Renal cortical epithelial cell (primary cell): ENCODE measurements at places on chromosomes 13 and 19. TPM values are rescaled to one million over a fixed set of nuclear protein-coding genes. Genes with fewer than 3 reads are reported as not detected.

DNA sequence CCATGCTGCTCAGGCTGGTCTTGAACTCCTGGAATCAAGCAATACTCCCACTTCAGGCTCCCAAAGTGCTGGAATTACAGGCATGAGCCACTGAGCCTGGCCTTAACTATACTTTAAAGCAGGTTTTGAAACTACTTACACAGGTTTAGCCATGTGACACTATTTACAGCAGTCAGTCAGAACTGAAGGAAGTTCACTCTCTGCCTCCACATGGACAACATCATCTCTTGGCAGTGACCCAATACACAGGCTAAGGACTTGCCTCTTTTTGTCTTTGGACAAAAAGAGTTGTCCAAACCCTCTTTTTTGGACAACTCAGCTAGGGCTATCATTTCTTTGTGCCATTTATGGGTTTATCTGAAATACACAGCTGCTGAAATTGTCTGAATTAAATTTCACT lies 89.0 kb upstream of the CLDN10 start:
- DNase-seq, result peak; percentile 32

- DNase-seq, result no peak
These were observed 94.5 kb downstream of the LIG4 start for GRCh38 chr13:108120856-108121255.

- DNase-seq, result peak; percentile 7
These were observed 292.7 kb downstream of the SUCLA2 start for GRCh38 chr13:47708386-47708785.

DNA sequence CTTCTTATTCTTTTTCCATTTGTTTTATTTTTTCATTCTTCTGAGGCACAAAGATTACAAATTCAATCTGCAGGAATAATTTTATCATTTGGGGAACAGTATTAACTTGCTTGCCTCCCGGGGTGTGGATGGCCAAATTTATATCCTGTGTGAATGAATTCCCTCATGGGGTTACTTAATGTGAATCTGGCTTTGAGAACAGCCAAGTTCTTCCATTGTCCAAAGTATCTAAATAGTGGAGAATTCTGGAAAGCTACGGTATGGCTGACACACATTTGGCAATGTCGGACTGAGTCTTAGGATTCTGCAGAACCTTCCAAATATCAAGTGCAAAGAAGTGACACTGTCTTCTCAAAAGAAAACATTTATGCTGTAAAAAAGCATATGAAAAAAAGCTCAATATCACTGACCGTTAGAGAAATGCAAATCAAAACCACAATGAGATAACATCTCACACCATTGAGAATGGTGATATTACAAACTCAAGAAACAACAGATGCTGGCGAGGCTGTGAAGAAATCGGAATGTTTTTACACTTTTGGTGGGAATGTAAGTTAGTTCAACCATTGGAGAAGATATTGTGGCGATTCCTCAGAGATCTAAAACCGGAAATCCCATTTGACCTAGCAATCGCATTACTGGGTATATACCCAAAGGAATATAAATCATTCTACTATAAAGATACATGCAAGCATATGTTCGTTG lies 620.2 kb downstream of the EFNB2 start:
- no peak for DNase-seq

DNA sequence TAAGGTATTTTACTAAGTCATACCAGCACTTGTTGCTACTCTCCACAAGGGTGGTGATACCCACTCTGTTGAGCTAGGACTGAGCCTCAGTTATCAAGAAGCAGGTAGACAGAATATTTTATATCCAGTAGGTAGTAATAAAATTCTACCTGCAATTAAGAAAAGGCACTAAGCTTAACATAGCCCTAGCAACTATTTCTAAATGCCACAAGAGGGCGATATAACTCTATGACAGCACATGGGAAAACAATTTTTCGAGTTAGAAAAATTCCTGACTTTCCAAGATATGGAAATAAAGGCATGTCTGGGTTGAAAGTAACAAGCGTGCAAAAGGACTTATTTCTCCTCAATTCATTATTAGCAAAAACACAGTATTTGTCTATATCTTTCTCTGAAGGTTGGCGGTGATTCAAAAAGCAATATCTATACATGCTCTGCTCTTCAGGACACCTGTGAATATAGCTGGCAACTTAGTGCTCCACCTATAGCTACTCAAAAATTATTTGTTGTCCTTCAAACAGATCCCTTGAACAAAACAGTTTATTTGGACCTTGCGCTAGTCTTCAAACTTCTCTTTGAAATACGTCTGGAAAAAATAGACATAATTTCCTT lies 14.7 kb downstream of the CCDC169 start:
- DNase-seq, result peak; percentile 60

DNA sequence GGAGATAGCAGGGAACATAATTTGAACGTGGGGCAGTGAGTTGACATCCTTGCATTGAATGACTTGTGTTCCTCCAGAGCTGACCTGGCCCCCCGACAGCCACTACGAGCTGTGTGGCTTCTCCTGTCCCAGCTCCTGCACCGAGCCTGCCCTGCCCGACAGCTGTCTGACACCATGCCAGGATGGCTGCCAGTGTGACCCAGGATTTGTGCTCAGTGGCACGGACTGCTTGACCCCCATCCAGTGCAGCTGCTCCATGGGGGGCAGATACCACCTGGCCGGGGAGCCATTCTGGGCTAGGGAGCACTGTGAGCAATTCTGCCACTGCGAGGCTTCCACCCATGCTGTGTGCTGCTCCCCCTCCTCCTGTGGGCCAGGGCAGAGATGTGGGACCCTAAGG lies 29.2 kb upstream of the FXYD3 start:
- no peak for DNase-seq

DNA sequence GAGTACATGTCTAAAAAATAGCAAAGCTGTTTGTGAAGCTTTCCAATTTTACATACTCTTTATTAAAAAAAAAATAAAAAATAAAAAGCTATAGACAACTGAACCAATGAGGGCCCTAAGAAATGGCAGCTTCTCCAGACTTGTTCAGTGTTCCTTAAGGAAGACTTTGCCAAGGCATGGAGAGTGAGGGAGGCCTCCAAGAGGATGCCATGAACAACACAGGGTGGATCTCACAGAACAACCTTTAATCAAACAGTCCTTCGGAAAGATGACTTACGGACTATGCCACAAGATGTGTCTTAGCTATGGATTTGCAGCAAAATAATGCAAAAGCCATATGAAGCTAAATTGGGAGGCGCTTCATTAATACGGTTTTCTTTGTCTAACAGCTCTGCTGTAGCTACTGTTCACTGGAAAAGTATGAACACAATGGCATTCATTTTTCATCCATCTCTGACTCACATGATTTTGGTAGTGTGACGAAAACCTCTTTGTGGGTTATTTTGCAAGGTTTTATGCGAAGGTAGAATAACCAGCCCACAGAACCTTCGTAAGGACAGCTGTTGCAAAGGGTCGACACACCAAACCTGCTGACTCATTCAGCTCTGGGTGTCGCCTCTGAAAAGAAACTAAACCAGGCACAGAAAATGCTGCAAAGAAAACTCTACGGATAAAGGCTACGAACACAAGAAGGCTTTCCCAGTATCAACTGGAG lies 27.7 kb downstream of the EFNB2 start:
- DNase-seq, result peak; percentile 81

DNA sequence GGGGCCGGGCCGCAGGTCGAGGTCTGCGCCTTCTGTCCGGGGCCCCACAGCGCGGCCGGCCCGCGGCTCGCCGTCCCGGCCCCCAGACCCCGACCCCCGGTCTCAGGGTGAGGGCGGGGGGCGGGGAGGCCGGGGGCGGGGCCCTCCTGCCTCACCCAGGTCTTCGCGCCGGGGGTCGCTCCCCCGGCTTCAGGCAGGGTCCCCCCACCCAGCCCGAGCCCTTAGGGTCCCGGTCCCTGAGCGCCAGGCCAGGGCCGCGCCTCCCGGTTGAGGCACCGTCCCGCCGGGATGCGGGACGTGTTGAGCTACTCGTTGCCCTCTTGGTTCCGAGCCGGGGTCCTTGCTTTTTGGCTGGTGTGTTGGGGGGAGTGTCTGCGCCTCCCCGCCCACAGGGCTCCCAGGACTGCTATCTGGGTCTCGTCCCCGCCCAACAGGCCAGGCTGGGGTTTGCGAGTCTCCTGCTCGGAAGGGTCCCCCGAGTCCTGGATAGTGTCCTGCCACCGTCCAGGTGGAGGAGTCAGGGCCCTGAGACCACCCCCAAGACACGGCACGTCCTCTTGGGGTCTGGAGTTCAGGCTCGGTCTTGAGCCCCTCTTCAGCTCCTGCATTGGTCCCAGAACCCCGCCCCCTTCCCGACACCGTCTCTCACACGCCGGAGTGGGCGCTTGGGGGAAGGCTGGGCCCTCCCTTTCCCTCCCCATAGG lies 452 bp downstream of the PIAS4 start:
- DNase-seq, result no peak

- DNase-seq, result no peak
These were observed 21.4 kb downstream of the TEX29 start for GRCh38 chr13:111341886-111342285.

Gene PSG11
- not detected in 2 replicates for total RNA-seq

Gene IZUMO4
- 0.89 and 3.5 TPM in 2 replicates for total RNA-seq

Gene PDX1
- not detected in 2 replicates for total RNA-seq

Gene LILRA2
- total RNA-seq, result not detected in 2 replicates
